AG10803 (cell line): ENCODE measurements at places on chromosomes 1 and 21.

- DNase-seq, result no peak
Observed at GRCh38 chr1:47679826-47680225, 242.0 kb downstream of the FOXD2 start.

DNA sequence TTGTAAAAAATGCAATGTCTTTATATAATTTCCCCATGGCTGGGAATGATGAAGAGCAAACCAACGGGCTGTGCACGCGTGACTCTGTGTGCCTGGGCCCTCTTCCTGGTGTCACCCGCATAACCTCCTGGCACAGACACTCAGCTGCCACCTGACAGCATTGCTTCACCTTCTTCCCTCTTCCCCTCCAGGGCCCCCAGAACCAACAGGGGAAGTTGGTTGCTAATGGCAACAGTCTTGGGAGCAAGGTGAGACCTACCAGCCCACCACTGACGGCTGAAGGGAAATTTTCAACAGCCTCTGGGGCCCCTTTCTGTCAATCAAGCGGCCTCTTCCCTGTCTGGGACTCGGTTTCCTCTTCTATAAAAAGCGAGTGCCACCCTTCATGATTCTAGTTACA, 33.2 kb downstream of the SSBP3 start:
- DNase-seq, result no peak

DNA sequence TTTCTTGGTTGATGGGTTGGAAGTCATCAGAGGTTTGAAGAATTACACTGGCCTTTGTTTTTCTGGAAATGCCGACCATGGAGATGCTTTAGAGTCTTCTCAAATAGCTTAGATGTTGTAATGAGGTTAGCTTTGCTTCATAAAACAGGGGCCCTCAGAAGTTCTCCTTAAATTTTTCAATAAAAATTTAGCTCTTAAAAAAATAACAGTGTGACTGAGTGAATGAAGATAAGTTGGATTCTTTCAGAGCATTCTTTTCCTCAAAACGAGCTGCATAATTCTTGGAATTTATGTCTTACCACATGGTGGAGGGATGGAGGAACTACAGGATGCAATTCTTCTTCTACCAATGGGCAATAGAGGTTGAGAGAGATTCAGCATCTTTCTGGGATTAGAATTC, 23.4 kb downstream of the SYT11 start:
- no peak for DNase-seq

DNA sequence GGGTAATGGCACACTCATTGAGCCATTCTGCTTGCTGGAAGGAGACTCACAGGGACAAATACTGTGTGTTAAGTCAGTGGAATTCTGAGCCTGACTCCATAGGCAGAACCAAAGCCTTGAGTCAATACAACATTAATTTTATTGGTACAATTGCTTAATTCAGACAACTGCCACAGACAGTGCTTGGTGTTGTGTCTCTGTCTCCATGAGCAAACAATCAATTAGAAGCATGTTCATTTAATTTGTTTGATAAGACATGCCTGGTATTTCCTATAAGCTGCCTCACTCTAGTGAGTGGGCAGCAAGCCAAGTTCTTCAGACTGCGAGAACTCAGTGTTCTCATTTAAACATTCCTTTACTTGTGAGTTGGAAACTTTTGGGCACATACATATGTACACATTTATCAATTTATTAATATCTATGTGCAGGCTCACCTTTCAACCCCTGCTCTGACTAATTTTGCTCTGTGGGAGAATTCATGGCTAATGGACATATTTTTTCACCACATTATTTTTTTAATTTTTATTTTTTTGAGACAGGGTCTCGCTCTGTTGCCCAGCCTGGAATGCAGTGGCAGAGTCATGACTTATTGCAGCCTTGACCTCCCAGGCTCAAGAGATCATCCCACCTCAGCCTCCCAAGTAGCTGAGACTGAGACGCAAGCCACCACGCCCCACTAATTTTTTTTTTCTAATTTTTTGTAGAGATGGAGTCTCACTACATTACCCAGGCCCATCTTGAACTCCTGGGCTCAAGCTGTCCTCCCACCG, 4.5 kb upstream of the SRSF10 start:
- peak; percentile 65 for DNase-seq

DNA sequence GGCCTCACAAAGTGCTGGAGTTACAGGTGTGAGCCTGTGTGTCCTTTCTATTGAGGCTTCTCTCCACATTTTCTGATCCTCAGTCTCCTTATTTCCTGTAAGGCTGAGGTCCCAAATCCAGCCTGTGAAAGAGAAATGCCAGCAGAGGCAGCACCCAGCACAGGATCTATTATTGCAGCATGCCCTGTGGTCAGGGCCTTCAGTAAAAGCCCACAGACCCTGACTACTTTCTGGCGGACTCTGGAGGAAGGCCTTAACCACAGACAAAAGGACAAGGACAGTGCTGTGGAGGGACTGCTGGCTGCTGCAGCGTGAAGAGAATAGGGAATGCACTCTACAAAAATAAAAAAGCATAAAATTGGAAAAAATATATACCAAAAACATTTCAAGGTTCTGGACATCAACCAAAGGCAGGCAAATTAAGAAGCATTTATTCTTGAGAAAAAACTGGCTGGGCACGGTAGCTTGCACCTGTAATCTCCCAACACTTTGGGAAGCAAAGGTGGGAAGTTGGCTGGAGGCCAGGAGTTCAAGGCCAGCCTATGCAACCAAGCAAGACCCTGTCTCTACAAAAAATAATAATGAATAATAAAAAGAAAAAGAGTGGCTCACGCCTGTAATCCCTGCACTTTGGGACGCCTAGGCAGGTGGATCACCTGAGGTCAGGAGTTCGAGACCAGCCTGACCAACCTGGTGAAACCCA, 9.4 kb upstream of the PGD start:
- no peak for DNase-seq

- no peak for DNase-seq
Observed at GRCh38 chr1:59282951-59283350, 13.9 kb upstream of the FGGY start.

GRCh38 chr1:155307247-155307740, 1.4 kb upstream of the FDPS start:
- DNase-seq, result peak; percentile 52

GRCh38 chr1:44037154-44037553, 5.9 kb upstream of the SLC6A9 start:
- DNase-seq, result no peak

DNA sequence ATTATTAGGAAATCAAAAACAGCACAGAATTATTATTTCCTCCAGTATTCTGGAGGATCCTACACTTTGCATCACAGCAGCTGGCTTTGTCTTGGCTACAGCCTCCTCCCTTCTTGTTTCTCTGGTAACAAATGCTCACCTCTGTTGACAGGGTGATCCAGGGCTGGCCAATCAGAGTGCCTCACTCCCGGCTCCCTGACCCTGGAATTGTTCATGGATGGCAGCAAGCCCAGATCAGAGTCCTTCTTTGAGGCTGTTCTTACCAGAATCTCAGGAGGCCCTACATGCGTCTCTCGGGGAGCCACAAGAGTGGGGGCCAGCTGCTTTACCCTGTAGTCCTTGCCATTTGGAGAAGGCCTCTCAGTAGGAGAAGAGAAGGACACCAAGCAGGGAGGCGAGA, 48.4 kb upstream of the IGSF5 start:
- DNase-seq, result no peak

DNA sequence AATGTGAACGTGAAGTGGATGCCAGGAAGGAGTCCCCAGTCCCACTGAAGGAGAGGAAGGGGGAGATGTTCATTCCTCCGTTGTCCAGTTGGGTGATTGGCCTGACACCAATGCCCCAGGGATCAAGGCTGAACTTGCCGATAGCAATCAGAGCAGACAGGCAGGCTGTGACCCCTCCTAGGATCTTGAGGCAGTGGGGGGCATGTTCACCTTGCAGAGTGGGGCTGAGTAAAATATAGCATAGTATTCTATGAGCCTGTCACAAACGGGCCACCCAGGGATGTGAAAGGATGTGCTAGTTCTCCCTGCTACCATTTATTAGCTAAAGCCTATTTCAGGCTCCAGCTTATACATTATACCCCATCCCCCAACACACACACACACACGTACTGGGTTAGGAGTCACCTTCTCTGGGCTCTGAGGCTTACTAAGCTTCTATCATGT, 80.7 kb upstream of the CD34 start:
- no peak for DNase-seq

DNA sequence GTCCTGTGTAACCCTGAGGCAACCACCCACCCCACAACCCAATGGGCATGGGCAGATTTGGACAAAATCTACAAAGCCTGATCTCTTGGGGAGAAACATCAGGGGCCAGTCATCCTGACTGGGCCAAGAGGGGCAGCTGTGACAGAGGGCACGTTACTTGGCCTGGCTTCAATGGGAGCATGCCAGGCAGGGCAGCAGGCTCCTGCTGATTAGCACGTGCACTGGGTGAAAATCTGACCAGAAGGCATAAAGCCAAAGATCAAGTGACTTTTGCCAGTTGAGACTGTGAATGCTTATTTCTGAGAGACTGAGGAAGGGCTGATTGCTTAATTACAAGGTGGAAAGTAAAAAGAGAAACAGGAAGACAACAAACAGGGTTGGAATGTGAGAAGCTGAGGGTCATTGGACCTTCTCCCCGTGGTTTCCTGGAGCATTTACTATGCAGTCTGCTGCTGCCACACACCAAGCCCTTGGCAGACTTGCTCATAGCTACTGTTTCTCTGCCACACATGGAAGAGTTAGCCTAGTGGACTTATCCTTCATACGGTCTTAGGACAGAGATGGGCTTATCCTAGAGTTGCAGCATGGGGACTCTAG, 39.8 kb upstream of the TNR start:
- peak; percentile 9 for DNase-seq

DNA sequence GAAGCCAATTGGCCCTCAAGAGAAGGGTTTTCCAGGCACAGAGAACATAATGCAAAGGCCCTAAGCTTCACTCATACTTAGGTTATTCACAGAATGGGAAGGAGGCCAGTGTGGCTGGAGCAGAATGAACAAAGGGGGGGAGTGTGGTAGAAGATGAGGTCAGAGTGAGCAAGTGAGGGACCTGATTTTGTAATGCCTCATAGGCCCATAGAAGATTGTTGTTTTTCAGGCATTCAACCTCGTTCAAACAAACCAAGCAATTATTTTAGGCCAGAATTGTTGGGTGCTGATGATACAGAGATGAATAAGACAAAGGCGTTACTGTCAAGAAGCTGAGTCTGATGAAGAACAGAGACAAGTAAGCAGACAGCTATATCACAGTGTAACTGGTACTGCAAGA, 54.5 kb upstream of the RAP1A start:
- peak; percentile 86 for DNase-seq

DNA sequence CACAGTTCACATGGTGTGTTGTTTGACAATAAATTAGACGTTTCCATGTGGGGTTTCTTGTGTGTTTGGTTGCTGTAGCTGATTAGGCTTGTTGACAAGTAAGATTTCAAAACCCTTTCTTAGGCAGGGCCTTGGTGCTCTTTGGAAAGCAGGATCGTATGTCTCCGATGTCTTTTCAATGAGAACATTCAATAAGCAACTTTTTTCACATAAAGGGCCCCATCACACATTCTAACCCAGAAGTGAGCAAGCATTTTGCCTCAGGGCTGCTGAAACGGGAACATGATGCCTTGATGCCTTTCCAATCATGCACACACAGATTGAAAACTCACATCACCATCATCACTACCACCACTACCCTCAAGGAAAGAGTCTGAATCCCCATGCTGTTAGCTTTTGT, 33.1 kb downstream of the LPAR3 start:
- DNase-seq, result no peak

DNA sequence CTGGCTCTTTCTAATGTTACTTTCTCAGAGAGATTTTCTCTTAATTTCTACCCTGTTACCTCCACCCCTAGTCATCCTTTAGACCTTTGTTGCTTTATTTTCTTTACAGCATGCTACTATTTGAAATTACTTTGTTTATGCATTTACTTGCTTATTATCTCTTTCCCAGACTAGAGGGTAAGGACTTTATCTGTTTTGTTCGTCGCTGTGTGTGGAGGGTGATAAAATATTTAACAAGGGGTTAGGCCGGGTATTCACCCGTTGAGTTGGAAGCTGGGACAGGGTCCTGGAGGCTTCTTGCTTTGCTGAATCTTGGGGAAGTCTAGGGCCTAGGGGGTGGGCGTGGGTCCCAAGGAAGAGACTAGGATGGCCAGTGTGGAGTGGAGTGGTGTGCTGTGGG, 43.6 kb downstream of the CDC14A start:
- no peak for DNase-seq

DNA sequence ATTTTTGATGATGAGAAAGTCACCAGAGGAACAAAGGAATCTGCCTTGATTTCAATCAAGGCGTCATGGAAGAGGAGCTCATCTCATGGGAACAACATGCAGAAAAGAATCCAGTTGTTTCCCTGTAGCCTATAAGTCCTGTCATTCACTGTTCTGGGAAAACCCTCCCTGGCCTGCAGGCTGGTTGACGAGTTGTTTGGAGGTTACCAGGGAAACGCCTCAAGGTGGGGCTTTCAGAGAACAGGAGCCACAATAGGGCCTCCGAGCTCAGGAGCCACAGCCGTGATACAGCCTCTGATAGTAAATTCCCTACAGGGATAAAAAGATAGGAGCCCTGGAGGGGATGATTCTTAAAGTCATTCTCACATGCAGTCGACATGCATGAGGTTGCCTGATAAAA, 135.2 kb downstream of the PSMG1 start:
- DNase-seq, result no peak

- no peak for DNase-seq
Observed at GRCh38 chr1:233700338-233700737, 86.4 kb downstream of the KCNK1 start.

DNA sequence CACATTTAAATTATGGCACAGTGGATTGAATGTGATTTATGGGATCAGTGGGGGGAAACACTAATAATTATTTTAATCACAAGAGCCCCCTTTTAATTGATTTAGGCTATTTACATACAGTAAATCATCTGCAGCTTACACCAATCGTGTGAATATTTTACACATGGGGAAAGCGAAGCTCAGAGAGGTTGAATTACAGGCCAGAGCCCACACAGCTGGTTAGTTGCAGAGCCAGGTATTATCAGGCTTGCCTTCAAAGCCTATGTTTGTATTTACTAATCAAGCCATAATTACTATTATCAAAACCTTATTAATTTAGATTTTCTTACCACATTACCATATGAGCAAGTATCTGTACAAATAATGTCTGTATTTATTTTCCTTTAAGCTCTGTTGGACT, 749 bp downstream of the SDCCAG8 start:
- DNase-seq, result no peak

- no peak for DNase-seq
Observed at GRCh38 chr1:192633533-192634253, 2.3 kb upstream of the RGS13 start.
